Activated B cell treated with CpG ODN at 0.5 μM for 24 hours (primary cell): ENCODE measurements at places on chromosomes 7 and 10.

- DNase-seq, result no peak
Measured at GRCh38 chr7:102094316-102094650, 192.4 kb upstream of the SH2B2 start.

- DNase-seq, result no peak
Measured at GRCh38 chr7:24825381-24825794, 68.1 kb upstream of the GSDME start.

DNA sequence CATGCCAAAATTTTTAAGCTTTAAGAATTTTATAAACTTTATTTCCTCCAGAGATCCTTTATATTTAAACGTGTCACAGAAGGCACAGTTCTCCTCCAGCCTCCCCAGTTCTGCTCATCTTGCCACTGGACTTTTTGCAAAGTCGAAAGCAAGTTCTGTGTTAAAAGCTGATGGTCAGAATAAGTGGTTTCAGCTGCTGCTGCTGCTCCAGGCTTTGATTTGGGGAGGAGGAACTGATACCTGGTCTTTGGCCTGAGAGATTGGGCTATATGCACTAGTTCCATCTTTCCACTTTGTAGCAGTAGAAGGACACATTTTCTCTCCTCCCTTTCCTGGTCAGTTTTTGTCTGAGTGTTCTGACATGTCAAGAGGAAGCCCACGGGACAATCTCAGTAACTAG is 435.9 kb upstream of the PHF14 start:
- no peak for DNase-seq

DNA sequence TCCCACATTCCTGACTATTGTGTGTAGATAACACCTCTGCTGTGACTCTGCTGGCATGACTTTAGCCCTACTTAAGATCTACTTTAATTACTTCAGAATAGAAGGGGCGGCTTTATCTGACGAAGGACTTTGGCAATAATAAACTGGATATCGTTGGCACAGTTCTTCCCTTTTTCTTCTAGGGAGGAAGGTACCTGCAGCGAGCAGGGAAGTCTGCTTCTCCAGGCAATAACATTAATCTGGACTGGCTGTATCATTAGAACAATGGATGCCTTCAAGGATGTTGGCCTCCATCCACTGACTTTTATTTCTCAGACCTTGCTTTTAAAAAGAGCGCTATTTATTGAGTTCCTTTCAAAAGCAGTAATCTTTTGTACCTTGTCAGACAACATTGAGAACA is 172.6 kb upstream of the THSD7A start:
- no peak for DNase-seq

- no peak for DNase-seq
Measured at GRCh38 chr10:50516171-50516570, 107.6 kb downstream of the SGMS1 start.

DNA sequence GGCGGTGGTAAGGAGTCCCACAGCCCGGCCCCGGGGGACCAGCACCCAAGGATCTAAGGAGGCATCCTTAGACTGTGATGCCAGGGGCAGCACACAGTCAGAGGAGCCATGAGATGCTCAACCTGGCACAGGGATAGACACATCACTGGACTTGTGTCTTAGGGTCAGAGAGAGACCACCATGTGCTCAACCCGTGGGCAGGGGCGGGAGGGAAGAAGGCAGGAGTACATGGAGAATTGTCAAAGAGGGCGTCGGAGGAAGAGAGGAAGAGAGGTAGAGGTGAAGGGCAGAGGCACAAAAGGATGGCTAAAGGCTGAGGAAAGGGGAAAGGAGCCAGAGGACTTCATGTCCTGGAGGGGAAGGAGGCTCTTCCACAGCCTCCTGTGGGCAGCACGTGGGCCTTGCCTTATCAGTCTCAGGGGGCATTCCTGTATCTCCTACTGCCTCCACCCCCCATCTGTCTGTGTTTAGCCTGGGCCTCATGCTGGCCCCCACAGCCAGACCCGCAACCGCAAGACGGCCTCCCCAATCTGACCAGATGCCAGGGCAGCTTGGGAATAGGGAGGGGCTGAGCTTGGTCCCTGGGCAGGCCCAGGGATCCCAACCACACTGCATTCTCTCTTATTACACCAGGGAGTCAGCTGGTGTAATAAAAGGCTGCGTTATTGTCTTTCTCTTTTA is 2.2 kb downstream of the ADCY1 start:
- no peak for DNase-seq

DNA sequence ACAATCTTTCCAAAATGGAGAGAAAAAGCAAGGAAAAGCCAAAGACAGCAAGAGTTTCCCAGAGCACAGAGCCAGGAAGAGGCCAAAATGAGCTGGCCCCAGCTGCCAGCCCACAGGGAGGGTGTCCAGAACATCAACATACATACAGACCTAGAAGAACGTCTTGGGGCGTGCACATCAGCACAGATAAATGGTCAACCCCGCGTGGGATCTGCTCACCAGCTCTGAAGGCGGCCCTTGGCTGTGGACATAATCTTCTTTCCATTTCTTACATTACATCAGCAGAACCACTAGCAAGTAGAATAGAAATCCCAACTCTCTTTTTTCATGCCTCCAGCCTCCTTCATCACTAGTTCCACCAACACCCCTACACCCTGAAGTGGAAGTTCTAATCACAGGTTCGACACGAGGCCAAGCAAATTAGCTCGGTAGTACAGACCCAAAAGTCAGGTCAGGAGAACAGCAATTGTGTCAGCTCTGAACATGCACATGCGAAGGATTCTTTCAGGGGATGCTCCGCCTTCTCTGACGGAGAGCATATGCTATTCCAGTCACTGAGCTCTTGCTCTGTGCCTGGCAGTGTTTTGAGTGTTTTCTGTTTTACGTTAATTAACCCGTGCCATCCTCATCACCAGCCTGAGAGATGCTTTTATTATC is 16.4 kb downstream of the SH3PXD2A start:
- no peak for DNase-seq

GRCh38 chr7:151871904-151872303 is 5.0 kb downstream of the PRKAG2 start:
- no peak for DNase-seq

DNA sequence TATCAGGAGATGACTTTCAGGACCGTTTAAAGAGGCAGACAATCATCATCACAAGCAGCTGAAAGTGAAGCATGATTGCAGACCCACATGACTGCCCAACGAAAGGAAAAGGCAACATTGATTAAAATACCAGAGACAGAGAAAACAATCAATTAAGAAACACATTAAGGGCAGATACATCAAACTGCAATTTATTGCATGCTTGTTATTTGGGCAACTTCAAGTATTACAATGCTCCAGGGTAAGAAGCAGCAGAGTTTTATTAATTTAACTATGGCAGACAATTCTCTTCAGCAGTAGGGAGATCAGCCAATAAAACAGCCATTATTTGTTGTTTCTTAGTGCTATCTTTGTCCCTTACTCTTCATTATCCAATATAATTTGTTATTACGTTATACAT is 367.7 kb upstream of the HPS1 start:
- DNase-seq, result no peak

DNA sequence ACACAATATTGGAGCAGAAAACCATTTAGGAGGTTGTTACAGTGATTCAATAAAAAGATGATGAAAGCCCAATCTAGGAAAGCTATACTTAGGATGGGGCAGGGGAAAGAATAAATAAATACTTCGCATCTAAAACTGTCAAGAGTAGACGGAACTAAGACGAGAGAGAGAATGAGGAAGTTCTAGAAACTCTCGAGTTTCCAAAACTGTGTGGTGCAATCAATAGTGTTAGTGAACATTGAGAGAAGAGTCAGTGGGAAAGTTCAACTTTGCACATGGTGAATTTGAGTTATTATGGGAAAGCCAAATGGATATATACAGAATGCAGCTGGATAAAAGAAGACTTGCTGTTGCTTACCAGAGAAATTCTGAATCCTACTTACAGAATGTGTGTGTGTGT is 133.8 kb upstream of the MEOX2 start:
- no peak for DNase-seq
